ENCODE measurements at places on chromosomes 5 and 9.

DNA sequence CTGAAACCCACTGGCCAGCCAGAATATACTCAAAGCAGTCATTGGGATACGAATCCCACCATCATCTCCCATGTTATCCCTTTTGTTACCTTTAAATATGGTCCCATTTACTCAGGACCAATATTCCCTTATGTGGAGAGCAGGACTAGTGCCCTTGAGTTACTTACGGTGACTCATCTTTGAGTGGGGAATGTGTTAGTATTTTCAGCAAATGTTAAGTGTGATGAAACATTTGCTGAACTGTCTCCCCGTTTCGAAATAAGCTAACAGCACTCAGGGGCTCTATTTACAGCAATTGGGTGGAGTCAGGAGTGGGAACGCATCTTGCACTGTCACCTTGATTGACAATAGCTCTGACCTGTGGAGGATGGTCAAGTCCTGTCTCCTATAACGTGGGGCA lies 67.4 kb downstream of the CTSL start:
- DNase-seq, result no peak

GRCh38 chr9:134057307-134057657 lies 10.5 kb downstream of the BRD3 start:
- no peak for DNase-seq

DNA sequence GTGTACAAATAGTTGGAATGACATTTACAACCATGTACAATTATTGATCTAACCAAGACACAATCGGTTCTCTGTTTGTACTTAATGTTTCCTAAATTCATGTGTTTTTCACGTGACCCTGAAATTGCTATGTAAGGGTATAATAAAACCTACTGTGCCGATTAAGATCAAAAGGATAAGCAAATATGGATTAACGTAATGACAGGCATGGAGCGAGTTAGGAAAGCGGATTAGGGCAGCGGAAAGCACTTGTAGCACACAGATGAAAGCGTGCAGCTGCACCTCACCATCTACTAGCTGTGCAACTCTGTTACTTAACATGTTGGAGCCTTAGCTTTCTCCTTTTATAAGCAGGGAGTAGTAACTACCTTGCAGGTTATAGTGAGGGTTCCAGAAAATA lies 38.3 kb upstream of the ZFYVE16 start:
- no peak for DNase-seq

- no peak for DNase-seq
Observed at GRCh38 chr5:15440434-15440833, 59.5 kb upstream of the FBXL7 start.

- DNase-seq, result no peak
Observed at GRCh38 chr5:74396913-74397622, 243.5 kb downstream of the ENC1 start.

- no peak for DNase-seq
Observed at GRCh38 chr9:76911971-76912370, 6.1 kb upstream of the PRUNE2 start.

Measured in NCI-H446 (cell line).